ENCODE measurements at places on chromosomes 13 and 19. TPM values are rescaled to one million over a fixed set of nuclear protein-coding genes. Genes with fewer than 3 reads are reported as not detected.
A peak's percentile ranks its signal among the peaks of the same experiment; 100 is the strongest.

DNA sequence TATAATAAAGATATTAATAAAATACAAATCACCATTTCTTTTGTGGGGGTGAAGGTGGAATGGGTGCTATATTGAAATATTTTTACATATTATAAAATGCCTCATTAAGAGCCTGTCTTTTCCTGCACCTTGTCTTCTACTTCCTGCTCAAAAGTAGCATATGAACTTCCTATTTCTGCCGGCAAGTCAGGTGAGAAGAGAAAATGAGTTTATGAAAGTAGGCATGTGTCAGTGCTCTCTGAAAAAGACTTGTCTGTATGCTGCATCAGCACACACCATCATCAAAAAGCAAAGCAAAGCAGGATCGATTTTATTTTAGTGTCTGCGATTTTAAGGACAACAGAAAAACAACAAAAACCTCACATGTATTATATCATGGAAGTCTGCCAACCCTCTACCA lies 114.2 kb downstream of the RAP2A start:
- no peak overlapping the region for H3K4me3 ChIP-seq
- H3K36me3 ChIP-seq: no peaks in the 10 kb centered on the region
- DNase-seq: no peak
- no peaks in the 10 kb centered on the region for H3K4me1 ChIP-seq
- no peaks in the 10 kb centered on the region for H3K27me3 ChIP-seq

DNA sequence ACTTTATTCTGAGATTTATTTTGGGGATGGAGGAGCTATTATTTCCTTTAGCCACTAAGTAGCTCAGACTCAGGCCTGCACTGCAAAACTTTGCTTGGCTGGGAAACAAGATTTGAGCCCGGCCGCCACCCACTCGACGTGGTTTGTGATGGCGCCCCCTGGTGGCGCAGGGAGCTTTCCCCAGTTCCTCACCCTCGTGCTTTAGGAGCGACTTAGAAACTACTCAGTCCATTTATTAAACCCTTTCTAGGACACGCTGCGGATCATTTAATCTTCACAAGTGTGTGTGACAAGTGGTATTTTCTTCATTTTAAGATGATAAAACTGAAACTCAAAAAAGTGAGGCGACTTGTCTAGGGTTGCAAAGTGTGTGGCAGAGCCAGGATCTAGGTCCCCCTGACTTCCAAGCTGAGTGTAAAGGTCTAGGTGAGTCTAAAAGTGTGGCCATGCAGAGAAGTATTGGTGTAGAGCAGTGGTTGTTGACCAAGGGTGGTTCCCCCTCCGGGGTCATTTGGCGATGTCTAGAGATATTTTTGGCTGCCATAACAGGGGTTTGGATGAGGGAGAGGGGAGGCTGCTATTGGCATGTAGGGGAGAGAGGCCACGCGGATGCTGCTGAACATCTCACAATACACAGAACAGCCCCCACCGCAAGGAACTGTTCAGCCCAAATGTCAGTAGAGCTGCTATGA lies 2.2 kb downstream of the CXCL17 start:
- H3K27ac ChIP-seq: no peak overlapping the region
- DNase-seq: peak; percentile 84
- peaks cover 21% of the 10 kb centered on the region for H3K4me1 ChIP-seq
- no peak overlapping the region for H3K4me3 ChIP-seq
- H3K36me3 ChIP-seq: no peaks in the 10 kb centered on the region

MYPOP gene
- 7.0 TPM for total RNA-seq

DNA sequence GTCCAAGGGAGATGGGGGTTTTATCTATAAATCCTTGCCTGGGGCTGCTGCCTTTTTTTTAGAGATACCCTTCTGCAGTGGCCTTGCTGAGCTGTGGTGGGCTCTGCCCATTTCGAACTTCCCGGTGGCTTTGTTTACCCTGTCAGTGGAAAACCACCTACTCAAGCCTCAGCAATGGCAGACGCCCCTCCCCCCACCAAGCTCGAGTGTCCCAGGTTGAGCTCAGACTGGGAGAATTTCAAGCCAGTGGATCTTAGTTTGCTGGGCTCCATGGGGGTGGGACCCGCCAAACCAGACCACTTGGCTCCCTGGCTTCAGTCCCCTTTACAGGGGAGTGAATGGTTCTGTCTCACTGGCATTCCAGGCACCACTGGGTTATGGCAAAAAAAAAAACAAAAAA lies 21.6 kb downstream of the LGALS13 start:
- H3K36me3 ChIP-seq: no peaks in the 10 kb centered on the region
- no peaks in the 10 kb centered on the region for H3K4me1 ChIP-seq
- H3K27ac ChIP-seq: no peak overlapping the region

GRCh38 chr13:110443622-110444225 lies 117.8 kb downstream of the RAB20 start:
- H3K27ac ChIP-seq: peak overlapping the region; percentile 77
- peaks cover 5% of the 10 kb centered on the region for H3K36me3 ChIP-seq
- DNase-seq: no peak
- no peaks in the 10 kb centered on the region for H3K27me3 ChIP-seq
- H3K4me3 ChIP-seq: no peak overlapping the region
- peaks cover 15% of the 10 kb centered on the region for H3K4me1 ChIP-seq
